ENCODE measurements at places on chromosomes 2 and 18.

- DNase-seq, result no peak
Observed at GRCh38 chr2:33272001-33272400, 204.4 kb upstream of the RASGRP3 start.

- no peak for DNase-seq
Observed at GRCh38 chr18:48915626-48916425, 34.9 kb downstream of the SMAD7 start.

DNA sequence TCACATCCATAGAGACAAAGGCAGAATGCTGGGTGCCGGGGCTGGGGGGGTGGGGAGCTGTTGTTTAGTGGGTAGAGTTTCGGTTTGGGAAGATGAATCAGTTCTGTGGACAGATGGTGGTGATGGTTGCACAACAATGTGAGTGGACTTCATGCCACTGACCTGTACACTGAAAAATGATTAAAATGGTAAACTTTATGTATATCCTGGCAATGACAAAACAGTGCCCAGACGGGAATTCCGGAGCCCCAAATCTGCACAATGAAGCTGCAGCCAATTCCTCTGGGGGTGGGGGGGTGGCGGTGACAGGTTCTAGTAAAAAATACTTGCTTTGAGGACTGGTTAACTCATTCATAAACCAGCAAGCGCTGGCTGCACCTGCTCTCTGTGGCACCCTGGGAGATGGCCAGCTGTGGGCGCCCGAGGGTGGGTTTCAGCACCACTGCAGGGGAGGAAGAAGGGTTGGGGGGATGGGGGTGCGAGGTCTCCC is 81.8 kb upstream of the HPCAL1 start:
- DNase-seq, result no peak

DNA sequence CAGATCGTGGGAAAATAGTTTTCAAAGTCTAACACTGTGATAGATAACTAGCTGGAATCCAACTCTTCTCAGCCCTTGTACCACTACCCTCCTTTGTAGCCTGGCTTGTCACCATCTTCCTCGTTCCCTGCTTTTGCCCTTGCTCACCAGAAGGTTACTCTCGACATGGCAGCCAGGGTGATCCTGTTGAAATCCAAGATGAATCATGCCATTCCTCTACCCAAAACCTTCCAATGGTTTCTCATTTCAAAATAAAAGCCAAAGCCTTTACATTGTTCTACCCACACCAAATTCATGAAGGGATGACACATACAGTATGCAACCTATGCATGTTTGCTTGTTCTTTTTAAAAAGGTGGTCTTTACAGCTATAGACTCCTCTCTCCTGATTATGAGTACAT is 45.7 kb downstream of the STAT4 start:
- DNase-seq, result no peak

DNA sequence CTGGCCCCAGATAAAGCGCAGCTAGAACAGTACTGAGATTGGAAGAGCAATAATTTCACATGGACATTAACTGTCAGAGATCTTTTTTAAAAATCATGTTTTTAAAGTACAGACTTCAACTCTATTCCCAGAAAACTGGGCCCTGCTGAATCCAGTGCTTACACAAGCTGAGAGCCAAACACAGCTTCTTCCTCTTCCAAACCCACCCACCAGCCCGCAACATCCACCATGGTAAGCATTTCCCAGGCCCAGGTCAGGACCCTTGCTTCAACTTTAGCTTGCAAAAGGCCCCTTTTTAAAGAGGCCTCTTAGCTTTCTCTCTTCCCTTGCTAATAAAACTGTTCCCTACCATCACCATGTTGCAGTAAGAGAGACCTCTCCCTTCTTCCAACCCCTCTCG is 2.1 kb downstream of the AAK1 start:
- DNase-seq, result no peak

DNA sequence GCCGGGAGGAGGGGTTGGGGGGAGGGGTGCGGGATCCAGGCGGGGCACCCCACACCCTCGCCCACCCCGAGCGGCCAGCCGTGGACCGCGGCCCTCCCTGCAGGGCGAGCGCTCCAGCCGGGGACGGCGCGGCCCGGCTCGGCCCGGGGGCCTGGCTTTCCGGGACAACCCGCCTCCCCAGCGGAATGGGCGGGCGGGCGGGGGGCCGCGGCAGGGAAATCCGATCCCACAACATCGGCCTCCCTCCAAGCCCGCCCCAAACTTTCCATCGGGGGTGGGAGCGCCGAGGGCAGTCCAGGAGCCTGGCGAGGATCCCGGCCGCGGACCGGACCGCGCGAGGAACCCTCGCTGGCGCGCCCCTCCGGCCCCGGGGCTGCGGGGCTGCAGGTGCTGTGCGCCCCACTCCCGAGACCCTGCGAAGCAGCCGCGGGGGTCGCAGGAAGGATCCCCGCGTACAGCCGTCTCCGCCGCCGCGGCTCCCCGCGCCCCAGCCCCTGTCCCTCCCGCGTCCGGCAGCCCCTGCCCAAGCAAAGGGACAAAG is 529 bp downstream of the SEMA4C start:
- no peak for DNase-seq

Measured in stimulated activated CD4-positive, alpha-beta T cell treated with anti-CD3 and anti-CD28 coated beads, TNF-alpha, amount 100 ng/mL, for 48 hours (primary cell).